ENCODE measurements at places on chromosomes 4 and X. TPM values are rescaled to one million over a fixed set of nuclear protein-coding genes. Genes with fewer than 3 reads are reported as not detected.

DNA sequence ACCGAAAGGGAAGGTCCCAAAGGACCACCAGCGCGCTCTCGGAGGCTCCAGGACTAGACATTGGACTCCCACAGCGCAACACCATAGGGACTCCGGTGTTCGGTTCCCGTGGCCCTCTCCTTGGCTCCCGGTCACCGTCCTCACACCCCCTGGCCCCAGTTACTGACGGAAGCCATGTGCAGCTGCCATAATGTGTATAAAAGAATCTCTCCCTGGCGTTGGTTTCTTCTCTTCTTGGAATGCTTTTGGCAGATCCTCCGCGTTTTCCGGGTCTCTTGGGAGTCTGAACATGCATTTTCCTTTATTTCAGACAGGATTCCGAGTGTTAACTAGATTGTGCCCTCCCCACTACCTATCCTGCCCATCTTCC, 69.8 kb downstream of the FBXO8 start:
- H3K27ac ChIP-seq: no peak overlapping the region
- DNase-seq: no peak
- H3K4me1 ChIP-seq: no peaks in the 10 kb centered on the region

DNA sequence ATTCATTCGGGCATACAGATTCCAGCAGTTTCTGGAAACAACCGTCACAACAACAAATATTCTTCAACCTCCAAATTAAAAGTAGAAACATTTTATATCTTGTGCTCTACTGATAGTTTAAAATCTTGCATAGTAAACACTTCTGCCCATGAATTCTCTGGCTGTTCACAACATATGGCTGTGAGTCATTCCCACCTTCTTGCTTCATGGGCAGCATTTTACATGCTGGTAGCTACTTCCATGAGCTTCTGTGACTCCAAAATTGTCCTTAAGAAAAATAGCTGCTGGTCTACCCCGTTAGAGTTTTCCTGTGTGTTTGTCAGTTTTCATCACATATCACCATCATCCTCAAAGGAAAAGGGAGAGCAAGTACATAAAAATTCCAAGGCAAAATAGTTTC, 22.7 kb downstream of the PNPLA4 start:
- no peak for DNase-seq
- no peak overlapping the region for H3K27ac ChIP-seq
- peaks cover 4% of the 10 kb centered on the region for H3K36me3 ChIP-seq
- no peaks in the 10 kb centered on the region for H3K27me3 ChIP-seq

DNA sequence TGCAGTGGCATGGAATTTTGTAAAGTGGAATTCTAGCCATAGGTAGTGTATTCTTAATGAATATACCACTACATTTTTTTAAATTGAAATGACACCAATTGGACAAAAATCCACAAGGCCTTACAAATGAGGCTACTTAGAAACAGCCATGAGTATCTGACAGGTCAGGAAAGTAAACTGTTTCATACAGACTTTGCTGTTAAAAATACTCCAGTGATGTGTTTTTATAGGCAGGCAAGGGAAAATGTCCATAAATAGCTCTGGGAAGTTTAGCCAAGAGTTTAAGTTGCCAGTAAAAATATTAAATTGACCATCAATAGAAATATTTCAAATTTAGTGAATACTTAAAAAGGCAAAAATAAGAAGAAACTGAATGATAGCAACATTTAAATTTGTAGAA, 41.8 kb upstream of the PDLIM5 start:
- H3K4me3 ChIP-seq: no peak overlapping the region
- no peaks in the 10 kb centered on the region for H3K27me3 ChIP-seq
- no peak overlapping the region for H3K27ac ChIP-seq
- no peaks in the 10 kb centered on the region for H3K36me3 ChIP-seq
- no peak for DNase-seq

GRCh38 chrX:18617407-18617750, 54.5 kb downstream of the RS1 start:
- H3K4me3 ChIP-seq: no peak overlapping the region
- H3K4me1 ChIP-seq: no peaks in the 10 kb centered on the region
- no peaks in the 10 kb centered on the region for H3K27me3 ChIP-seq
- no peak for DNase-seq

The FGF13 gene
- 7.9 TPM for total RNA-seq

The GALNTL6 gene
- total RNA-seq: 0.29 TPM

DNA sequence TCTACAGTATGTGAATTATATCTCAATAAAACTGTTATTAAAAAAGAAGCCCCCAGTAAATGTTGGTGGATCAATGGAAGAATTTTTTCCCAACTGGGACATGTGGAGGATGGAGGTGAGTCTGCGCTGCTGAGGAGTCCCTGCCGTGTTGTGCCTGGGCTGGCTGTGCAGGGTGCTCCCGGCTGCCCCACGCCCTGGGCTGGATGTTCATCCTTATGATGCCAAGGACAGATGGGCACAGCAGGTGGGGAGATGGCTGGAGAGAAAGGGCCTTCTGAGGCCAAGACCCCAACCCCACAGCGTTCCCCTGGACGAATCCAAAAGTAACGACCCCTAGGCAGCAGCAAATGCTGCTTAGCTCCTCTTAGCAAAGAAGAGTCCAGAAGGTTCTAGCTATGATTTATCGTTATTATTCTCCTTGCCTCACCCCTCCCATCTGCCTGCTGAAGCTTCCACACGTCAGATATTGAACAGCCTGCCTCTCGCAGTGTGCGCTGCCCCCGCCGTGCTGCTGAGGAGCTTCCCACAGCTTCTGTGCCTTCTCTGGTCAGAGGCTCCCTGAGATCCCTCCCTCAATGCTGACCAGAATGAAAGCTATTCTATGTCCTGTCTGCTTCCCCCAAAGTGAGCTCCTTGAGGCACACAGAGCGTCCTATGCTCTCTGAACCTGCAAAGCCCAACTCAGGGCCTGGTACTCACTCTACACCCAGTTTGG, 26.5 kb downstream of the HMX1 start:
- H3K4me3 ChIP-seq: no peak overlapping the region
- no peak overlapping the region for H3K27ac ChIP-seq
- H3K27me3 ChIP-seq: no peaks in the 10 kb centered on the region
- H3K4me1 ChIP-seq: no peaks in the 10 kb centered on the region

The PABPC1L2B gene
- not detected for total RNA-seq

The HPSE gene
- total RNA-seq: 3.8 TPM

DNA sequence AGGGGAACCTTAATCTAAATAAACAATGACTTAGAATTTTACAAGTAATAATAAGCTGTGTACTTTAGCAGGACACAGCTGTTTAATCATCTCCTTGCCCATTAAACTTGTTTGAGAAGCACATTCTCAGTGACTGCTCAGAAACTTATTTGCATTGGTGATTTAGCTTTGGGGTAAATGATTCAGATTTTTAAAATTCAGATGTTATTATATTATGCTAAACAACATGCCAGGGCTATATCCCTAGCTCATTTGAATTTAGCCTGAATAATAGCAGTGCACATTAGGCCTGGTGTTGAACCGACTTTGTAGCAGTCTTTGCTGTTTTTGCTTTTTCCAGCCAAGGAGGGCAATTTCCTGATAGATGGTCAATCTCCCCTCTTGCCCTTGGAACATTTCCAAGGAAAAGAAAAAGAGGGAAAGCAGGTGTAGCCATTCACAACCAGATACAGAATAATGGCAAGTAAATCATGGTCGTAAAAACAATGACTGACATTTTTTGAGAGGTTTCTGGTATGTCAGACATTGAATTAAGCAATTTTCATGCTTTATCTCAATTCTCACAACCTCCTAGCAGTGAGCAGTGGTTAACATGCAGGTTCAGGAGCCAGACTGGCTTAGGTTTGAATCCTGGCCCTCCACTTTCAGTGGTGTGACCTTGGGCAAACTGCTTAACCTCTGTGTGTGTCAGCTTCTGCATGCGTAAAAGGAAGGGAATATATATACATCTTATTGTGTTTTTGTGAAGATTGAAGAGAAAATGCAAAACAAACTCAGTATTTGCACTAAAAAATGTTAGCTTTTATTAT, 16.8 kb downstream of the ARHGEF38 start:
- H3K4me3 ChIP-seq: no peak overlapping the region
- no peaks in the 10 kb centered on the region for H3K4me1 ChIP-seq
- no peaks in the 10 kb centered on the region for H3K27me3 ChIP-seq
- DNase-seq: no peak

DNA sequence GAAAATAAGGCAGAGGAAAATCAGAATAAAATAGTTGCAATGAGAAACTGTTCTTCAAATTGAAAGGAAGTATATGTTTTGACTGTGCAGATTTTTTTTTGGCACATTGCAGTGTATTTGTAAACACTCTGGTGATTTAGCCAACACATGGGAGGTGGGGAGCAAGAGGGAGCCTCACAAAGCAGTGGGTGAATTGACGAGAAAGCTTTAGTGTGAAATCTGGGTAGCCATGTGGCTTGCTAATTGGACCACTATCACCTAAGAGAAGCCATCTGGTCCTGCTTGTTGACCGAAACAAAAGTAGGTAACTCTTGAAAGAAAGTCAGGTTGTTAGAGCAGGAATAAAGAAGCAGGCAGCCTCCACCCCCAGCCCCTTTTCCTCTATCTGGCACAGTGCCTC, 10.4 kb downstream of the CLCN5 start:
- no peaks in the 10 kb centered on the region for H3K4me1 ChIP-seq
- H3K36me3 ChIP-seq: no peaks in the 10 kb centered on the region
- no peaks in the 10 kb centered on the region for H3K27me3 ChIP-seq
- DNase-seq: no peak
- no peak overlapping the region for H3K4me3 ChIP-seq

DNA sequence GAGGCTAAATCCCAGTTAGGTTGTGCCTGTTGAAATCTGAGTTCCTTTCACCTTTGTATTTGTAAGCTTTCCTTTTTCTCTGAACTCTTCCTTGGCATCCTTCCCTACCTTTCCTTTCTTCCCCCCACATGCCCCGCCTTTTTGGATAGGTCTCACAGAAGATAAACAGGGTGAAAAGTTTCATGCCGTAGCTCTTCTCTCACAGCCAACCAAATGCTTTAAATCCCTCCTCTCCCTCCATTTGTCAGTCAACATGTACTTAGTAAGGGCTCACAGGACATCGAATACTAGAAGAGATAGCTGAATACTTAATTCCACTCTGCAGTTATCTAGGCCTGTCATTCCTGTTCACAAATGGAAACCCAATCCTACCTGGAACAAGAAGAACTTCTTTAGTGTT, 107.1 kb upstream of the BMPR1B start:
- DNase-seq: no peak
- no peak overlapping the region for H3K27ac ChIP-seq

DNA sequence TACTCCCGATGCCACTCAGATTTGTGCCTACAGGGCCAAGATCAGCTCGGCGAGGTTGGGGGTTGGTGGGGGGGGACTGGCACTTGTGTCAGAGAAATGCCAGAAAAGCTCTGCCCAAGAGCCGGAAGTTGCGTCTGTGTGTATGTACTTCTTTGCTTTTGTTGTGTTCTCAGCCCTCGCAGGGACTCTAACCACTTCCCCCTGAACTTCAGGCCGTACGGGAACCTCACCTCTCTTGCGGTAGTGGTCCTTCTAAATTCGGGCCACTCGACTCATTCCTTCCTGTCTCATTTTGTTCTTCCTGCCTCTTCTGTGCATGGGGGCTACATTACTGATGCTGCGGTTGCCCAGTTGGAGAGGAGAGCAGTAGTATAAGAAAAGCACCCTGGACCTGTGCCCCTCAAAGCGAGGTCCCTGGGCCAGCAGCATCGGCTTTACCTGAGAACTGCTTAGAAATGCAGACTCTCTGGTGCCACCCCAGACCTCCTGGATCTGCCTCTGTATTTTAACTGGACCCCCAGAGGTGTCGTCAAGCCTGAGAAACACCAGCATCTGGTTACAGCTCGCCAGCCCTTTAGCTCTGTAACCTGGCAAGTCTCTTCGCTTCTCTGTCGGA, 146.3 kb upstream of the RPS6KA3 start:
- H3K27ac ChIP-seq: no peak overlapping the region
- no peak for DNase-seq
- H3K4me1 ChIP-seq: no peaks in the 10 kb centered on the region
- H3K36me3 ChIP-seq: no peaks in the 10 kb centered on the region

- H3K27me3 ChIP-seq: no peaks in the 10 kb centered on the region
- no peaks in the 10 kb centered on the region for H3K4me1 ChIP-seq
- H3K4me3 ChIP-seq: no peak overlapping the region
- no peak for DNase-seq
- H3K36me3 ChIP-seq: no peaks in the 10 kb centered on the region
Observed at GRCh38 chr4:113073451-113074005, 24.1 kb downstream of the ANK2 start.

DNA sequence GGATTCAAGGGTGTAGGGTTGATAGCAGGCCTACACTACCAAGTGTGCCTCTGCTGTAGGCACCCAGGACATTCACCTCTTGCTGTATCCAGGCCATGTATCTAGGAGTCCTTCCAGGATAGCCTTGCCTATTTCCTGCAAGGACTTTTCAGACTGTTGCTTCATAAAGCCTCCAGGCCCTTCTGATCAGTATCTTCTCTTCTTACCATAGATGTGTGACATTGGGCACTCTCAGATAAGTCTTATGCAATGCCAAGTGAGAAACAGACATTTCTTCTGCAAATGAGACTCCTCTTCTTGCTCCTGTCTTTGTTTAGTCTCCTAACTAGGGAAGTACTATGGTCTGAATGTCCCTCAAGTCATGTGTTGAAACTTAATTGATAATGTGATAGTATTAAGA, 386.8 kb downstream of the ANKRD50 start:
- no peak for DNase-seq
- no peak overlapping the region for H3K4me3 ChIP-seq

GRCh38 chr4:132557660-132558059, 591.4 kb upstream of the PCDH10 start:
- DNase-seq: no peak
- no peaks in the 10 kb centered on the region for H3K27me3 ChIP-seq
- no peaks in the 10 kb centered on the region for H3K36me3 ChIP-seq
- no peak overlapping the region for H3K27ac ChIP-seq
- H3K4me1 ChIP-seq: no peaks in the 10 kb centered on the region

DNA sequence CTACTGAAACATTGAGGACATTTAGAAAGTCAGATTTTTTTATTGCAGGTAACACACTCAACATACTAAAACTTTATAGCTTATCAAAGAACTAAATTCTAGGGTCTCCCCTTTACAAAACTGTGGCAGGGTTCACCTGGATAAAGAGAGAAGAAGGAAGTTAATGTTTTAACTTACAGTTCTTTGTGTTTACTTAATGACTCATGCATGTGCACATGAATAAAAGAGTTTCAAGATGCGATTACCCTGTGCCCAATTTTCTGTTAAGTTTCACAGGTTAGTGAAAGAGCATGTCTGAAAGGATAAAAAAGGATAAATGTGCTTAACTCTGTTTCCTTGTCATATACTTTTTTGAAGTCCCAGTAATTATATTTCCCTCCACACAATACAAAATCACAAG, 16.8 kb downstream of the DCAF8L1 start:
- no peaks in the 10 kb centered on the region for H3K27me3 ChIP-seq
- no peak overlapping the region for H3K4me3 ChIP-seq
- H3K4me1 ChIP-seq: no peaks in the 10 kb centered on the region
- H3K27ac ChIP-seq: no peak overlapping the region

The TMEM271 gene
- total RNA-seq: not detected
